ENCODE measurements at places on chromosomes 7 and 10. TPM values are rescaled to one million over a fixed set of nuclear protein-coding genes. Genes with fewer than 3 reads are reported as not detected.

OR2A5 gene
- not detected for polyA plus RNA-seq

CHAT gene
- polyA plus RNA-seq = not detected

SEC31B gene
- 8.8 TPM for polyA plus RNA-seq

IFIT2 gene
- 1.2 TPM for polyA plus RNA-seq

RAB19 gene
- not detected for polyA plus RNA-seq

CCL26 gene
- not detected for polyA plus RNA-seq

DNA sequence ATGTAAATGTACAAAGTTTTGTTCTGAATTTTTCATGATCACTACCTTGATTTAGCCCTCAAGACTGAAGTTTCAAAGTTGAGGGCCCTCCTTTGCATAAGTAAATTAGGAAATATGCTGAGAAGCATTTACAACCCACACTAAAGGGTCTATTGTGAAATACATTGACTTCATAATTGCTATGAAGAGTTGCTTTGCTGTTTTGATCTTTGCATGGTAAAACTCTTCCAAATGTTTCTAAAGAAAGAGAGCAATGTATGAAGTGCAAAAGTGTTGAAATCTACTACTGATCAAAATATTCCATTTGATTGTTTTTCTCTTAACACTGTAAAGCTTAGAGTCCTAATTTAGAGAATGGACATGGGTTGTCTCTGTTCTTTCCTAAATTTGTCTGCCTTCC, 77.2 kb downstream of the C7orf25 start:
- H3K36me3 ChIP-seq = no peaks in the 10 kb centered on the region
- no peak overlapping the region for H3K27ac ChIP-seq
- no peaks in the 10 kb centered on the region for H3K4me1 ChIP-seq

DNA sequence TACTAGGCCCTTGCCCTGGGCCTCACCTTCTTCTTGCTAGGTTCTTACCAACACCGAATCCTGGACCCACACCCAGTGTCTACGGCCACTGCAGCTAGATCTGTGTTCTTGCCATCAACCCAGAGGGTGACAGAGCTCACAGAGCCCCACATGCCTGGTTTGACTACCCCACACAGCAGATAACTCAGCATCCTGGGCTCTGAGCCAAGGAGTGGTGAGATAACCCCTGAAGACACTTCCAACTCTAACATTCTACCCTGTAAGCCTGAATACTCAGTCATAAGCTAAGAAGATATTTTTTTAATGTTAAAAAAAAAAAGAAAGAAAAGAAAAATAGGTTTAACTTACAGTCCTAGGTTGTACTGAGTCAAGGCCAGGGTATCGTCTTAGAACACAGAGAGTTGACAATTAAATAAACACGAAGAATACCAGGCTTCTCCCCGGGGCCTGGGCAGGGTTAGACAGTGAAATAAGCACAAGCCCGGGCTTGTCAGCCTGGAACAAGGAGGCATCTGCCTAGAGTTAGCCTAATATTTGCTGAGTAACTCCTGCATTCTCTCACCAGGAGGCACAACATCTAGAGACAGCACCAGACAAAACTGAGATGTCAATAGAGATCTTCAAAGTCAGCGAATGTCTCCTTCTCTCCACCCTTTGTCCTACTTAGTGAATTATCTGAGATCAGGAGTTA, 556.5 kb upstream of the LRRN3 start:
- no peaks in the 10 kb centered on the region for H3K27me3 ChIP-seq
- H3K4me3 ChIP-seq = no peak overlapping the region
- peaks cover 15% of the 10 kb centered on the region for H3K4me1 ChIP-seq
- peak overlapping the region; percentile 54 for H3K27ac ChIP-seq
- peak; percentile 55 for DNase-seq

- H3K36me3 ChIP-seq = no peaks in the 10 kb centered on the region
- DNase-seq = no peak
- no peaks in the 10 kb centered on the region for H3K27me3 ChIP-seq
- no peak overlapping the region for H3K27ac ChIP-seq
- no peak overlapping the region for H3K4me3 ChIP-seq
- H3K4me1 ChIP-seq = no peaks in the 10 kb centered on the region
Measured at GRCh38 chr7:32119790-32120196, 49.6 kb upstream of the PDE1C start.

GRCh38 chr10:22379059-22379458, 33.8 kb downstream of the SPAG6 start:
- DNase-seq = no peak
- no peak overlapping the region for H3K4me3 ChIP-seq
- H3K4me1 ChIP-seq = no peaks in the 10 kb centered on the region
- H3K27ac ChIP-seq = no peak overlapping the region
- H3K36me3 ChIP-seq = no peaks in the 10 kb centered on the region

GRCh38 chr10:5434017-5434753, 21.8 kb downstream of the NET1 start:
- peak; percentile 47 for DNase-seq
- H3K36me3 ChIP-seq = peaks cover 5% of the 10 kb centered on the region
- no peaks in the 10 kb centered on the region for H3K27me3 ChIP-seq

GRCh38 chr7:38057829-38058228, 120.2 kb upstream of the STARD3NL start:
- no peak for DNase-seq
- peaks cover 9% of the 10 kb centered on the region for H3K4me1 ChIP-seq
- no peaks in the 10 kb centered on the region for H3K27me3 ChIP-seq
- H3K36me3 ChIP-seq = no peaks in the 10 kb centered on the region

- H3K36me3 ChIP-seq = no peaks in the 10 kb centered on the region
- no peak overlapping the region for H3K4me3 ChIP-seq
- DNase-seq = no peak
Measured at GRCh38 chr10:29279779-29280487, 8.9 kb upstream of the LYZL1 start.

- DNase-seq = no peak
- H3K36me3 ChIP-seq = no peaks in the 10 kb centered on the region
- no peak overlapping the region for H3K4me3 ChIP-seq
Measured at GRCh38 chr7:151289891-151290290, 41.4 kb upstream of the SMARCD3 start.

GRCh38 chr10:72736176-72736827, 44.4 kb downstream of the MCU start:
- H3K4me3 ChIP-seq = no peak overlapping the region
- H3K27me3 ChIP-seq = no peaks in the 10 kb centered on the region
- H3K36me3 ChIP-seq = no peaks in the 10 kb centered on the region

DNA sequence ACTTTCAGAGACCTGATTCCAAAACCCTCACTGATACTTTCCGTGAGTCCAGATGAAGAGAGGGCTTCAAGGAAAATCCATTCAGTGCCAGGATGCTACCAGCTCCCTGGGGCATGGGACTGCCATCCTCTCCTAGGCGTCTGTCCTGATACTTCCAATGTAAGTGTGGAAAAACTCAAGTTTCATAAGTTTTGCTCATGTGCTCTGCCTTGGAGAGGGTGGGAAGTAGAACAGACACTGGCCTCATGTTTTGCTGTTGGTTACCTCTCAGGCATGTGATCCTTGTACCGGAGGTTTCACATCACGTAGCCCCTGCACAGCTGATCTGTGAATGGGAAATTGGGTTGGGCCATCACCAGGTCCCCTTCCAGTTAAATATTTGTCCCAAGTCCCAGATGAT, 517.1 kb downstream of the RPS24 start:
- DNase-seq = no peak
- no peak overlapping the region for H3K4me3 ChIP-seq
- peaks cover 20% of the 10 kb centered on the region for H3K4me1 ChIP-seq
